ENCODE measurements at places on chromosomes 5 and 9. TPM values are rescaled to one million over a fixed set of nuclear protein-coding genes. Genes with fewer than 3 reads are reported as not detected.

The NR5A1 gene
- not detected for total RNA-seq

The SLC34A3 gene
- 0.11 TPM for total RNA-seq

The RAI14 gene
- 57.7 TPM for total RNA-seq

The GMCL2 gene
- total RNA-seq: not detected

The CSF2 gene
- total RNA-seq: not detected

The SMIM33 gene
- not detected for total RNA-seq

The VCP gene
- total RNA-seq: 464 TPM

The CDH9 gene
- not detected for total RNA-seq

The KIF12 gene
- total RNA-seq: not detected

The FOXI1 gene
- total RNA-seq: not detected

The SLC45A2 gene
- 0.79 TPM for total RNA-seq

The INVS gene
- 23.9 TPM for total RNA-seq

The ADAMTS13 gene
- 2.0 TPM for total RNA-seq

The MRPL36 gene
- 29.4 TPM for total RNA-seq

The CCDC171 gene
- total RNA-seq: 1.7 TPM

The NIM1K gene
- 0.33 TPM for total RNA-seq

The OTULINL gene
- total RNA-seq: 27.5 TPM

The FOXD1 gene
- total RNA-seq: 6.2 TPM

The ANKRD55 gene
- not detected for total RNA-seq

The ZNF366 gene
- total RNA-seq: 0.39 TPM

The NEUROG1 gene
- total RNA-seq: not detected

The NHP2 gene
- 145 TPM for total RNA-seq

The SPEF2 gene
- 8.2 TPM for total RNA-seq

All from placental epithelial cell (primary cell).